ENCODE measurements at places on chromosomes 3 and 15. TPM values are rescaled to one million over a fixed set of nuclear protein-coding genes. Genes with fewer than 3 reads are reported as not detected.

Gene CTXN2
- polyA plus RNA-seq = not detected

DNA sequence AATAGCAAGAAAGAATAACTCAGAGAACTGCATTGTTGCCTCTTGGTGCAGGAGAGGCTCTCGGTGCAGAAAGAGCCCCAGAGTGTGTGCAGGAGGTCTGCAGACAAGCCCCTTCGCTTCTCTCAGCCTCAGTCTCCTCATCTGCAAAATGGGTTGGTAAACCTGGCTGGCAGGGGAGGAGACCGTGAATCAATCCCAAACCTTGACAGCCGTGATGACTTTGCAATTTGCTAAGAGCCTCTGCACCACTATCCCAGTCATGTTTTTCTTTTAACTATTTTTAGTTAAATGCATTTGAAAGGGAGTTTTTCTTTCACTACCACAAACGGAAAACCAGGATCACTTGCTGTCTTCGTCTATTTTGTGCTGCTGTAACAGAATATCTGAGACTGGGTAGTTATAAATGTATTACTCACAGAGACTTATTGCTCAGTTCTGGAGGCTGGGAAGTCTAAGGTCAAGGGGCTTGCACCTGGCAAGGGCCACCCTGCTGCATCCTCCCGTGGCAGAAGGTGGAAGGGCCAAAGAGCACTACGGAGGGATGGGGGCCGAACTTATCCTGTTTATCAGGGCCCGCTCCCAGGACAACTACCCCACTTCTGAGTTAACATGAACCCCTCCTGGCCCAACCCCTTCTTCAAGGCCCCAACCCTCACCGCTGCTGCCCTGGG is 14.2 kb upstream of the IQSEC1 start:
- DNase-seq = no peak

DNA sequence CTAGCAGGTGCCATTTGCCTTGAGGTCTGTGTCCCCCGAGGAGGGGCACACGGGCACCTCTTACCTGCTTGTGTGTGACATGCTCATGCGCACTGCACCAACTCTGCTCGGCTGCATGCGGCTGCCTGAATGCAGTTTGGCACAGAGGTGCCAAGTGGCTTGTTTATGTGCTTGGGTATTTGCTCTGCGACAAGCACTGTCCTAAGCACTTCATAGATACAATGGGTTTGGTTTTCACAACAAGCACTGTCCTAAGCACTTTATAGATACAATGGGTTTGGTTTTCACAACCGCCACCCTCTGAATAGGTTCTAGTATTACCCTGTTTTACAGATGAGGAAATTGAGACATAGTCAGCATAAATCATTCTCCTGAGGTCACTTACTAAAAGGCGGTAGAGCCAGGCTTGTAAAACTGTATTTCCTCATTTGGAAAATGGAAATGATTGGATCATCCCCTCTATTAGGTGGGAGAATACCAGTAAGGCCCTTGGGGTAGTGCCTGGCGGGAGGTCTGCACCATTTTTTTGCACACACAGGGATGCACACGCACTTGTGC is 487 bp downstream of the ITIH4 start:
- DNase-seq = no peak

GRCh38 chr3:74268753-74269152 is 345.7 kb downstream of the CNTN3 start:
- no peak for DNase-seq

DNA sequence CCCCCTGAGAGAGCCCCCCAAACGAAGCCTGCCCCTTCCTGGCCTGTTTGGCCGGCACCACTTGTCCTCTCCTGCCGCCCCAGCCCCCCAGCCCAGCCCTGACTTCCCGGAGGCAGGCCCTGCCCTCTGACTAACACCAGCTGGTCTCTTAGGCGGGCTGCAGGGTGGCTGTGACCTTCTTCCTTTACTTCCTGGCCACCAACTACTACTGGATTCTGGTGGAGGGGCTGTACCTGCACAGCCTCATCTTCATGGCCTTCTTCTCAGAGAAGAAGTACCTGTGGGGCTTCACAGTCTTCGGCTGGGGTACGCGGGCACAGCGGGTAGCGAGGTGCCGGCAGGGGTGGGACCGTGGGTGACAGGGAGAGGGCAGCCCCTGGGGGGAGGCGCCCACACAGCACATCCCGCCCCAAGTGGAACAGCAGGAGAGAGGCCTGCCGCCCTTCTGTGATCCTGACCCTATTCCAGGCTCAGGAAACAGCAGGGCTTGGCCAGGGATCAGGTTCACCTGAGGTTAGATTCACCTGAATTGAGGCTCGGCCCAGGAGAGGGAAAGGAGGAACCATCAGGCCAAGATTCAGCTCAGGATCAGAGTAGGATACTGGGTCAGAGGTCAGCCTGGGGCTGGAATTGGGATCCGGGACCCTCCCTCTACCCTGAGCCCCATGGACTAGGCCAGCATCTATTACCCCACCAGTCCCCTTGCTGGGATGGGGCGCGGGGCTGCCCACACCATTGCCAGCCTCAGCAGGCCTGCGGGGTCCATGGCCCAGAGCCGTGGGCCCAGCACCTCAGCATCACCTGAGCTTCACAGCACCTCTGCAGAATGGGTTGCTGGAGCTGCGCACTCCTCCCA is 21.9 kb downstream of the PTH1R start:
- no peak for DNase-seq

Gene OR4M2
- not detected for polyA plus RNA-seq

GRCh38 chr3:157520485-157521150 is 17.4 kb upstream of the VEPH1 start:
- no peak for DNase-seq

Gene LSAMP
- polyA plus RNA-seq = 11.4 TPM

GRCh38 chr15:82093774-82094211 is 48.0 kb upstream of the MEX3B start:
- DNase-seq = no peak

DNA sequence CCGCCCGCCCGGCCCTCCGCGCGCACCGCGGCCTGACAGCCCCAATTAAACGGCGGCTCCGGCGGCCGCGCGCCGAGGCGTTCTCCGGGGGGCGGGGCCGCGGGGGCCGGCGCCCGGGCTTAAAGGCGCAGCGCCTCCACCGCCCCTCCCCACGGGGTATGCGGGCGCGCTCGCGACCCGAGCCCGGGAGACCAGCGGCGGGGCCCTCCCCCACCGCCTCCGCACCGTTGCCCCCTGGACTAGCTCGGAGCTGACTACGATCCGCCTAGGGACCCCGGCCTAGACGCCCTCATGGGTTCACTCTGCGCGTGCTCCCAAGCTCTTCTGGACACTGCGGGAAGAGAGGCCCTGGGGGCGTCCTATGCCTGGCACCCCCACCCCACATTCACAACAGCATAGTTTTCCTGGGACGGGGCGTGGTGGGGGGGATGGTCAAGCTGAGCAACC is at the start of gene DUSP7:
Gene DUSP7, minus strand, starts transcription at position 51 of the 447 bp plus-strand sequence. CDS start 205 bp downstream, outside the sequence.
- peak; percentile 66 for DNase-seq

DNA sequence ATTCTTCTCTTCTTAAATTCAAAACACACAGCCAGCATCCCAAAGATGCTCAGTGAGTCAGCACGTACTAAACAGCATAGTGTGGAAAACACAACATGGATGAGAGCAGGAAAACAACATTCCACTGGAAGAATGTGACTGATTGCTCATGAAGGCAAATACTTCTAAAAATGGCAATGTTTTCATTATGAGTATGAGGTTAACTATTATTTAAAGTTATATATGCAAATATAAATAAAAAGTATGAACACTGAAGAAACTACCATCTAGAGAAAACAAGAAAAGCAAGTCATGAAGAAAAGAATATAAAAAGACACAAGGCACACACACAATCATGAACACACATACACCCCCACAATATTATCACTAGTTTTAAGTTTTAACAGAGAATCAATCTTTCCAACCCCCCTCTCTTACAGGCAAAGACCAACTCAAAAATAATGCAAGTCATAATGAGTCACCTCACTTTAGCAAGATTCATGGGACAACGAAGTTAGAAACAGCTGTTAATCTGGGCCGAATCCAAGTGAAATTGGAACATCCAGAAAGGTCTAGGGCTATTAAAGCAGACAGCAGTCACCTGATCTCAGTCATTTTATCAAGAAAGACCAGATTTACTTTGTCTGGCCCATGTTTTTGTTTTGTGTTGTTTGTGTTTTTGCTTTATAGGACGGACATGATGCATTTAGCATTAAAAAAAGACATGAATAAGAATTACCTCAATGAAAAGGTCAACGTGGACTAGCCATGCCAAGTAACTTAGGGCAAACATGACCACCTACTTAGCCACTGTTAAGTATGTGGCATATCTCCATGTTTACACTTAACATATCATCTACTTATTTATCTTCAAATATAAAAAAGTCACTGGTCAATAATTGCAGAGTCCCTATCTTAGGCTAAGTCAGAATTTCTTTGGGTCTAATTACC is 18.1 kb downstream of the GBE1 start:
- DNase-seq = no peak

Gene SI
- not detected for polyA plus RNA-seq

DNA sequence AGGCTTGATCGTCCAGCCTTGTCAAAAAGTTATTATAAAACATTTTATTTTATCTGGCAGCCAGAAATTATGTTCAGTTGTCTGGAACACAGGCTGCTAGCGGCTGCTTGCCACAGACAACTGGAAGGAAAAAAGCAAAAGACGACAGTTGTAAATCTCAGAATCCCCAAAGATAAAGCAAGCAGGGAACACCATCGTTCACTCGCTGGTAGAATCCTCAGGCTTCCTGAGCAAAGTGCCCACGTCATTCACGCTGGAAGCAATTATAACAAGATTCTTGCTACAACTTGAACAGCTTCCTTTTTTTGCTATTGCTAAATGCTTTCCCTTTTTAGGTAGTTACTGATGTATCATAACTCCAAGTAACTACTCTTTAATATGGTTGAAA is 33.6 kb downstream of the ADAMTS17 start:
- DNase-seq = no peak

GRCh38 chr3:123137001-123137400 is 64.7 kb upstream of the SEC22A start:
- no peak for DNase-seq

DNA sequence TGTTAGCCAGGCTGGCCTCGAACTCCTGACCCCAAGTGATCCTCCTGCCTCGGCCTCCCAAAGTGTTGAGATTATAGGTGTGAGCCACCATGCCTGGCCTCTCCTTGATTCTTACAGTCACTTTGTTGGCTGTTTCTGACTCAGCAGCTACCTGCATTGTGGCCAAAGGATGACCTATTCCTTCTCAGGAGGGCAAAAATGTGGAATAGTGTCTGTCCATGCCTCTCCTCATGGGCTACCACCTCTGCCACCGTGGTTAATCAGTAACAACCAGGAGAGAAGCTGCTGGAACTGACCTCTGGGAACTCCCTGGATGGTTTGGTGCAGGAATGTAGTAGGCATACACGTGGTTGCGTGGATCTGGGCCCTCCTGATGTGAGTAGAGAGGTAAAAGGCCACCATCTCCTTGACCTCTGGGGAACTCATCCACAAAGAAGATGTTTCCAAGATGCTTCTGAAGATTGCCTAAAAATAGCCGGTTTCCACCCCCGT is 63.3 kb downstream of the FLNB start:
- DNase-seq = no peak

Gene ELL3
- 2.8 TPM for polyA plus RNA-seq

Gene NEIL1
- polyA plus RNA-seq = 40.2 TPM

DNA sequence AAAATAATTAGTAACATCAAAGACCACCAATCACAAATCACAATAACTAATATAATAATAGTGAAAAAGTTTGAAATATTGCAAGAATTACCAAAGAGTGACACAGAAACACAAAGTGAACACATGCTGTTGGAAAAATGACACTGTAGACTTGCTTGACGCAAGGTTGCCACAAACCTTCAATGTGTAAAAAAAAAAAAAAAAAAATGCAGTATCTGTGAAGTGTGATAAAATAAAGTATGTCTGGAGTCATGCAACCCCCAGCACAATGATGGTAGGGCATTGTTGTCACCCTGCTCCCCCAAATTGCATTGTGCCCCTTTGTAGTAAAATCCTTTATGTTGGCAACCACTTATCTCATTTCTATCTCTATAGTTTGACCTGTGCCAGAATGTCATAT is 190.6 kb downstream of the PLCL2 start:
- no peak for DNase-seq

Gene CA12
- polyA plus RNA-seq = 138 TPM

DNA sequence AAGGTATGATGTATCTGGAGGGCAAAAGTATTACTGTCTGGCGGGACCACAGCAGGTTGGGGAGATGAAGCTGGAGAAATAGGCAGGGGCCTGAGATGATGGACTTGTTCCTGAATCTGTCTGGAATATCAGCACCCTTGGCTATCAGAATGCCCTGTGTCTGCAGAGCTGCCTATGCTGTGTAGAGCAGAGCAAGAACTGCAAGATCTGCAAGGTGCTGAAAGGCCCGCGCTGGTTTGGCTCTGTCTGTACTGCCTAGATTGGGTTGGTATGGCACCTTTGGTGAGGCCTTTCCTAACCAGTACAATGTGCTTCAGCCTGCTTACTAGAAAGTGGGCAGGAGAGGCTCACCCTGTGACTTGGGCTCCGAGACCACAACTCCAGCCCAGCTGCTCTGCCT is 96.8 kb downstream of the WDR76 start:
- no peak for DNase-seq

DNA sequence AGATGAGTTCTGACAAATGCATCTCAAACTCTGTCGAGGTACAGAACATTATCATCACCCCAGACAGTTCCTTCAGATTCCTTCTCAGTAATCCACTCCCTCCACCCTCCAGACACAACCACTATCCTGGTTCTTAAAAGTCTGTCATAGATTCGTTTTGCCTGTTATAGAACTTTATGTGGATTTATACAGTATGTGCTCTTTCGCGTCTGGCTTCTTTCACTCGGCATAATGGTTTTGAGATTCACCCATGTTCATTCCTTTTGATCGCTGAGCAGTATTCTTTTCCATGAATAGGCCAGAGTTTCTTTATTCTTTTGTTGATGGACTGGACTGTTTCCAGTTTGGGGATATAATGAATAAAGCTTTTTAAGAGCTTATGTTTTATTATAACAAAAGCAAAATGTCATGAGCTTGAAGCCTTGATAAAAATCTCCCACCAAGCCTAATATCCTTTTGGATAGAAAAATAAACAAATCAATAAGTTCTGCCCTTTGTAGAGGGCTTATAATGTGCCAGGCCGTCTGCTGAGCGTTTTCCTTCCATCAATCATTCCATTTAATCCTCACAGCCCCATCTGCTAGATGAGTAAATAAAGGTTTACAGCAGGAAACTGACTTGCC is 21.3 kb upstream of the RFTN1 start:
- no peak for DNase-seq

- DNase-seq = peak; percentile 50
Observed at GRCh38 chr15:52227456-52227855, 36.3 kb upstream of the GNB5 start.

GRCh38 chr15:62453375-62453774 is 288.3 kb upstream of the C2CD4B start:
- no peak for DNase-seq

DNA sequence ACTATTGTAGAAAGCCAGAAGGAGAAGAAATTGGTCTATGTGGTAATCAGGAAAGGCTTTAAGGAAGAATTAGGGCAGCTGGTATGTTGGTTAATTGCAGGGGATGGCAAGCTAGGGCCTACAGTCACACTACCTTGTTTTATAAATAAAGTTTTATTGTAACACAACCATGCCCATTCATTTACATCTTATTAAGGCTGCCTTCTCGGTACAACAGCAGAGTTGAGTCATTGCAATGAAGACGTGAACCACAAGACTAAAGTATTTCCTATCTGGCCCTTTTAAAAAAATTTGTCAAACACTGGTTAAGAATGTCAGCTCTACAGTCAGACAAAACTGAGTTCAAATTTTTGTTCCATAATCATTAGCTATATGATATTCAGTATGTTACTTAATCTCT is 8.3 kb downstream of the SERPINI1 start:
- no peak for DNase-seq

Gene TRH
- polyA plus RNA-seq = 0.43 TPM
